Tibial nerve (tissue), 4 donors: ENCODE measurements at places on chromosomes 2 and 18.
A peak's percentile ranks its signal among the peaks of the same experiment; 100 is the strongest.

DNA sequence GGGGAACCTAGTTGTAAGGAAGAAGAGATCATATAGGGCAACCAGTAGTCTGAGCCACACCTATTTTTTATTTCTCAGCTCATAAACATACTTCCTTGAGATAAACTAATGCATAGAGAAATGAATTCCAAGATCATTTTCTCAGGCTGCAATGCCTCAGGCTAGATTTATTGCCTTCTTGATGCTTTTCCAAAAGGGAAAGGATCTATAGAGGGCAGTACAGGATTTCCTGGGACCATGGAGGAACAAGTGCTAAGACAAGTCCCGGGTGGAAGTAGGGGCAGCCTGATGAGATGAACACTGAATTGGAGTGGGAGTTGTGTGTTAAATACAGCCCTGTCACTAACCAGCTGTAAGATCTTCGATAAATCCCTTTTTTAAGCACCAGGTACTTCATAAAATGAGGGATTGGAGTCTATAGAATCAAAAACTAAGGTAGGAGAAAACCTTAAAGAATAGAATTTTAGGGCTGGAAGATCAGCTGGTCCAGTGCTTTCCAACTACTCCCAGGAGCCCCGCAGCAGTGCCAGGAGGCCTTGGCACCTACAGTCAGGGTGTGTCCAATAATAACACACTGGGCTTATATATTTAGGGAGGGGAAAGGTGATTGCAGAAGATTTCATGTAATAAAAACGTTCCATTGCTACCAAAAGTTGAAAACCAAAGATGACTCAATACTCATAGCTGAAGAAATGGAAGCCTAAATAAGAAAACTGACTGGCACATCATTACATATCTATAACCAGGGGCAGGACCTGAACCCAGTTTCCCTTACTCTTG is 58.1 kb downstream of the SERTAD2 start:
- no peak overlapping the region for H3K27ac ChIP-seq
- no peak for DNase-seq
- H3K4me1 ChIP-seq, result no peaks in the 10 kb centered on the region
- peaks cover 5% of the 10 kb centered on the region for H3K36me3 ChIP-seq

DNA sequence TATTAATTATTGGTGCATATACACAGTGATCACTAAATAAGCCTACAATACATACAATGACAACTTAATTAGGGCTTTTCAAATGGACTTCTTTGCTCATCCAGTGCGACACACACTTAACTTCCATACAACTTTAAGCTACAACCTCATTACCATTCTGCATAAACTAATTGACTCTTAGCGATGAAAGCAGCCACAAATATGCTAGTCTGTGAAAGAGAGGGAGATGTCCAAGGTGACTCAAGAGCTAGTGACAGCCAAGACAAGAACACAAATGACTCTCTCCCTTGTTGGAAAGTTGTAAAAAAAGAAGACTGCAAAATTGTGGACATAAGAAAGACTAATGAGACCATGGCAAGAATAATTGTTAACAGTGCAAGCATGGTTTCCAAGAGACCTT is 264.8 kb downstream of the ARHGAP15 start:
- no peaks in the 10 kb centered on the region for H3K27me3 ChIP-seq
- no peaks in the 10 kb centered on the region for H3K36me3 ChIP-seq
- peaks cover 13% of the 10 kb centered on the region for H3K4me1 ChIP-seq
- no peak for DNase-seq
- H3K27ac ChIP-seq, result no peak overlapping the region

DNA sequence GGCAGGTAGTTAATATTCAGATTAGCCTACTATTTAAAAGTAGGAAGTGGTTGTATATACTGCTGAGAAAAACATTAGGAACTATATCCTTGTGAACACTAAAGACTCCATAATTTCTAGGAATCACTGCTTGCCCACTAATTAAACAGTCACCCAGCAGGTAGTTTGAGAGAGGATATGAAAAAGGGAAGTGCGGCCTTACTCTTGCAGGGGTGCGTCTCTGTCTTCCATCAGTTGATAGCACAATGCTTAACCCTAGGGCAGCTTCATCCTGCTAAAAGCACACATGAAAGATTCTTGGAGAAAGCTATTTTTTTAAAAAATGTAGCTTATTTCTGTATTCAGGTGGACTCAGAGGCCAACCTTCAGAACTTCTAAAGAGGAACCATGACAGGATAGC is 53.1 kb upstream of the ATP5MC3 start:
- DNase-seq, result no peak
- H3K4me1 ChIP-seq, result no peaks in the 10 kb centered on the region
- H3K36me3 ChIP-seq, result no peaks in the 10 kb centered on the region
- no peak overlapping the region for H3K4me3 ChIP-seq

DNA sequence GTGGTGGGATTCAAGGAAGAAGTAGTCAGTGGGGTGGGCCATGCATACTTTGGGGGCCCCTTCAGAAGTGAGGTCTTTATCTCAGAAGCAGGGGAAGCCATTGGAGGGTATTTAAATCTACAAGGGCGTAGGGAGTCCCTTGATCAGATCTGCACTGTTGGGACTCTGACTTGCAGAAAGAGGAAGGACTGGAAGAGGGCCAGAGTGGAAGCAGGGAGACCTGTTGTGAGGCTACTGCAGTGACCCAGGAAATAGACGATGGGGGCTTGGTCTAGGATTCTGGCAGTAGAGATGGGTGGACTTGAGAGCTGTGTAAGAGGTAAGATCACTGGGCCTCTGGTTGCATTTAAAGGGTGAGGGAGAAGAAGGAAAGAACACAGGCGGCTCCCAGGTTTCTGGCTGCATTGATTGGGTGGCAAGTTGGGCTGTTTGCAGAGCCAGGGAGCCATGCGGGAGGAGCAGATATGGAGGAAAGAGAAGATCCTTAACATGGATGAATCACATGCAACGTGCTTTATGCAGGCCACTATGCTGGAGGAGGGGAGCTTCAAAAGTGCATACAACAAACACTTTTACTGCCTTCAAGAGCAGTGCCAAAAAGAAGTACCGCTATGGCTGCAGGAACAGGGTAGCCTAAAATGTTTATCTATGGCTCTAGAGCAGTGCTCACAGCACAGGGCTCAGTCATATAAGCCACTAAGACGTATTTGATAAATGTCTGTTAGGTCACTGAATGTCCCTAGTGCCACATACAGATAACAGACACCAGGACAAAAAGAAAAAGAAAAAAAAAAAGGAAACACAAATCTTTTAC is 2.3 kb downstream of the SFXN5 start:
- peak overlapping the region; percentile 87 for H3K4me3 ChIP-seq
- no peak for DNase-seq

- H3K27ac ChIP-seq, result no peak overlapping the region
- DNase-seq, result no peak
- no peaks in the 10 kb centered on the region for H3K36me3 ChIP-seq
- H3K27me3 ChIP-seq, result no peaks in the 10 kb centered on the region
These were observed 5.4 kb upstream of the HPCAL1 start for GRCh38 chr2:10297191-10297830.

DNA sequence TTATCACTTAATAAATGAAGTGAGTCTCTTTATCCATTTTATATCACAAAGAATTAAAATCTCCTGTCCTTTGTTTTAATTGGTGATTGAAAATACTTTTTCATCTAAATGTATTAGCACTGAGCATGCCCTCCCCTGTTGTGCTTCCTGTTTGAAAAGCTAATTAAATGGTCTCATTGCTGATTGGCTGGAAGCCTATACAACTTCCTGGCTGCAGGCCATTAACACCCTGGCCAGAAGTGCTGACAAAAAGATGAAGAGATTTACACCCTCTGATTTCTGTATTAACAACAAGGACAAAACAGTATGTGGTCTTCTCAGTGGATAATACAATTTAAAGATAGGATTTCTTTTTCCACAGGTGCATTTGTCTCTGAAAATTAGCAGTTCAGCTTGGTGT is 548.0 kb downstream of the DCC start:
- H3K27me3 ChIP-seq, result no peaks in the 10 kb centered on the region
- no peak overlapping the region for H3K4me3 ChIP-seq
- no peaks in the 10 kb centered on the region for H3K36me3 ChIP-seq
- no peak overlapping the region for H3K27ac ChIP-seq
- H3K4me1 ChIP-seq, result no peaks in the 10 kb centered on the region

DNA sequence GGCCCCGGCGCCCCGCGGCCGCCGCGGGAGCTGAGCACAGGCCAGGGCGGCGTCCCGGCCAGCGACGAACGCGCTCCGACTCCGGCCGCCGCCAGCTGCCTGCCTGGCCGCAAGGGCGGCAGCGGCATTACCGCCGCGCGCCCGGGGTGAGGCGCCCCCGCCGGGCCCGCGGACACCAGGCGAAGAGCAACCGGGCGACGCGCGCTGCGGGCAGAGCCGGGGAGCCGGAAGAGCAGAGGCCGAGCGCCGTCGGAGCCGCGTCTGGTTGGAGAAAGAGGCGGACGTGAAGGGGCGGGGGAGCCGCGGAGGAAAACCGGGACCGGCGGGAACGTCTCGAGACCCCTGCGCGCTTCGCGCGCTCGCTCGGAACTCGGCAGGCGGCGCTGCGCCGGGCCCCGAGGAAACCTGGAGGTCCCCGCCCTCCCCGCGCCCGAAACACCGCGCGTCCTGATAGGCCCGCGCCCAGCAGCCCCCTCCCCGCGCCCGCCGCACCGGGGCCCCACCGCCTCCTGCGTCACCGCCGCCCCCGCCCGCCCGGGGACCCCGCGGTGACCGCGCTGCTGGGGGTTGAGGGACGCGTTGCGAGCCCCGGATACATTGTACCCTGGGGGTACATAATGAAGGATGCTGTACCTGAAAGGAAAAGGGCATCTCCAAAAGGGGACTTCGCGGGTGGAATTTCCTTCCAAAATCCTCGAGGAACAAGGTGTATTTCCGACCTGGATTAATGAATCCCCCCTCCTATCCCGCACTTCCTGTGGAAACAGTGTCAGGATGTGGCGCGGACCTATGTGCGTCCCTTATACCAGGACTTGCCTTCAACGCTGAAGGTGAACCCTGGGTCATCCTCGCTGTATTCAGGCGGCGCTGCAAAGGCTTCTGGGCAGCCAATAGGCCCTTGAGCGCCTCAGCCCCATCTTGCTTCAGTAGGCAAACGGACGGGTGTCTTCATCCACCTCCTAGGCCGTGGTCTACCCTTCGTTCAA is 1.0 kb upstream of the B4GALT6 start:
- H3K36me3 ChIP-seq, result no peaks in the 10 kb centered on the region
- H3K27ac ChIP-seq, result peak overlapping the region; percentile 79
- no peaks in the 10 kb centered on the region for H3K4me1 ChIP-seq
- no peak for DNase-seq
- no peaks in the 10 kb centered on the region for H3K27me3 ChIP-seq

DNA sequence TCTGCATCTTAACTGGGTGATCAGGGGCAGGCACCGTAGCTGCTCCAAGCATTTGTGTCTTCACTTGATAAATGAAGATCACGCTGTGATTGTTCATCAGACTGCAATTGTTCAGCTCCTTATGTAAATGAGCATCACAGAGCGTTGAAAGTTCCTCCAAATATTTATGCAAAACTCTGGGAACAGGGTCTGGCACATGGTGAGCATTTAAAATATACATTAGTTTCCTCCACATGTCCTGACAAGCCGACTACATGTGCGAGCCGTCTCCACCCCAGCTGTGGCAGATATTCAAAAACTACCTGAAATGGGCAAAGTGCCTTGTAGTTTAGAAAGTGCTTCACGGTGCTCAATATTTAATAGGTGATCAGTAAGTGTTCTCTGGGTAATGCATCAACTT is 175.1 kb upstream of the ID2 start:
- no peaks in the 10 kb centered on the region for H3K4me1 ChIP-seq
- no peak overlapping the region for H3K4me3 ChIP-seq
- H3K27me3 ChIP-seq, result no peaks in the 10 kb centered on the region
- H3K36me3 ChIP-seq, result no peaks in the 10 kb centered on the region
- DNase-seq, result no peak

DNA sequence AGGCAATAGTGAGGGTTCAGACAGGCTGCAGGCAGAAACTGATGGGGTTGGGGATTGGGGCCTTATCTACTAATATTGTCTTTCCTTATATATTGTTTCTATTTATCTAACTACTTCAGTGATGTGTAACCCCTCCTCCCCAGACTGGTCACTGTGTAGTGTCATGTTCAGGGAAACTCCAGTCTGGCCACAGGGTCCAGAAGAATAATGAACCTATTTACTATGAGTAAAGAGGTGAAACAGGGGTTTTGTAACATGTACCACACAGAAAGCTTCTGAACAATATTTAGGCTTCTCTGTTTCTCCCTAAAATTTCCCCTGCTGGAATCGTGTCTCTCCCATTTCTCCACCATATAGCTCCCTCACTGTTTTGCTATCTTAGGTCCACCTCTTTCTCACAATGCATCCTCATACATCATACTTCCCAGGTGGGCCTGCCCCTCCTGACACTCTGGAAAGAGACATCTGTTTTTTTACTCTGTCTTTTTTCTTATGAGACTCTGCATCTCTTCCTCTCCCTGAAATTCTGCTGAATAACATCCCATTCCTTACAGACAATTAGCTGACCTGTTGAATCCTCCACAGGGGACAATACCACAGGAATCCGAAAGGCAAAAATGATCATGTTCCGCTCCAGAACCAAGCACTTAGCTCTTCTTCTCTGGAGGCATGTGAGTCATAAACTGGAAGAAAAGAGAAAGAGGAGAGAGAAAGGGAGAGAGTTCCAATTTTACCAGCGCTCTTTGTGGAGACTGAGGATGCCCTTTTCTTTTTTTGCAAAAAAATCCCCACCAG is 154.8 kb downstream of the ZEB2 start:
- DNase-seq, result no peak
- H3K4me1 ChIP-seq, result no peaks in the 10 kb centered on the region
- H3K27me3 ChIP-seq, result no peaks in the 10 kb centered on the region
- H3K36me3 ChIP-seq, result no peaks in the 10 kb centered on the region
- H3K27ac ChIP-seq, result no peak overlapping the region

- no peaks in the 10 kb centered on the region for H3K27me3 ChIP-seq
- DNase-seq, result no peak
- peak overlapping the region; percentile 65 for H3K27ac ChIP-seq
- no peak overlapping the region for H3K4me3 ChIP-seq
- peaks cover 15% of the 10 kb centered on the region for H3K4me1 ChIP-seq
- H3K36me3 ChIP-seq, result no peaks in the 10 kb centered on the region
These were observed 46.1 kb upstream of the STPG4 start for GRCh38 chr2:47201224-47201623.

DNA sequence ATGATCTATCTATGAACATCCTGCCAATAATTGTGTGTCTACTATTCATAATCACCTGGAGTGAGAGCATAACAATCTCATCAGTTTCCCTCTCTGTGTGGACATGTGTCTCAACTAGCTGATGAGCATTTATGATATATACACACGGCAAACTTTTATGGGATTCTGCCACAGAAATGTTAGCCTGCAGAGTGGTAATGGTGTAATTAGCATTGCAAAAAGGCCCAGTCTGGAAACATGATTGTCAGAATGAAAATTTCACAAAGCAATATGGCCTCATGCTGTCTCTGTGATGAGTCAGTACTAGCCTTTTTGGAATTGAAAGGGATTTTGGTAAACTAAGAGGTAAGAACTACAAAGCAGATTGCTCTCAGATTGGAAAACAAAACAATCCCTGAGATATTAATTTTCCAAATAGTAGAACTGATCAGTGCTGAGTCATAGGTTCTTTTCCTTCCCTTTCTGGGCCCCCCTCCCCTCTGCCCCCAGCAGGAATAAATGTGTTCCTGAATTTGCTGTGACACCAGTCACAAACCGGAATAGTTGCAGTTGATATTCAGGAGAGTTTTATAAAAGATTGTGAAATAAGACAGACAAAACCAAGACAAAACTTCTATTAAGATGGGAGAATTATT is 189.2 kb downstream of the OSR1 start:
- no peaks in the 10 kb centered on the region for H3K36me3 ChIP-seq
- no peaks in the 10 kb centered on the region for H3K4me1 ChIP-seq
- H3K4me3 ChIP-seq, result no peak overlapping the region
- no peak for DNase-seq
- no peaks in the 10 kb centered on the region for H3K27me3 ChIP-seq

- H3K27ac ChIP-seq, result no peak overlapping the region
- H3K4me3 ChIP-seq, result no peak overlapping the region
- H3K36me3 ChIP-seq, result no peaks in the 10 kb centered on the region
- DNase-seq, result no peak
- H3K27me3 ChIP-seq, result no peaks in the 10 kb centered on the region
These were observed 128.7 kb downstream of the CTIF start for GRCh38 chr18:48667276-48668254.
